ENCODE measurements at places on chromosomes 13 and 19.

DNA sequence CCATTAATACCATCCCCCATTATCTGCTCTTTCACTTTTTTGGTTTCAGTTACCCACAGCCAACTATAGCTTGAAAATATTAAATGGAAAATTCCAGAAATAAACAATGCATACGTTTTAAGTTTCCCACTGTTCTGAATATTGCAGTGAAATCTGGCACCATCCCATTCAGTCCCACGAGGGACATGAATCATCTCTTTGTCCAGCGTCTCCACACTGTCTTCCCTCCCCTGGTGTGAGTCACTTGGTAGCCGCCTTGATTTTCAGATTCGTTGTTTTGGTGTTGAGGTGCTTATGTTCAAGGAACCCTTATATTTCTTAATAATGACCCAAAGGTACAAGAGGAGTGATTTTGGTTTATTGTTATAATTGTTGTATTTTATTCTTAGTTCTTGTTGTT is 246.1 kb downstream of the DCT start:
- DNase-seq, result no peak

DNA sequence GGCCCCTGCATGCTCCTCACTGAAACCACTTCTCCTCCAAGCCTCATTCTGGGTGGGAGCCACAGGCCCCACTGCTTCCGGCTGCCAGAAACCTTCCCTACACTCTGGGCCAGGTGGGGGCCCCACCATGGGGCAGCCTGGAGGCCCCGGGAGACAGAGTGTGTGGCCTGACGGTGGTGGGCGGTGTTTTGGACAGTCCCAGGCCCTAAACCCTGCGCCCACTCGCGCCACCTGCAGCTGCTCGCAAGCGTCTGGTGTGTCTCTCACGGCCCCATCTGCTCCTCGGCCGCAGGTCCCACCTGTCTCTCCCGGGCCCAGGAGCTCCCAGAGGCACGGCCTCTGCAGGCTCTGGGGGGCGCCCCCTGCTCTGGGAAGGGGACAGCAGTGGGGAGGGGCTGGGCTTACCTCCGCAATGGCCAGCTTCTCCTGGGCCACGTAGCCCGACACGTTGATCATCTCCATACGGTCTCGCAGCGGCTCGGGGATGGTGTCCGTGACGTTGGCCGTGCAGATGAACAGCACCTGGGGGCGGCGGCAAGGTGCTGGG is 5.6 kb downstream of the RPL36 start:
- no peak for DNase-seq

GRCh38 chr13:76790526-76790925 is 95.7 kb downstream of the KCTD12 start:
- DNase-seq, result no peak

- DNase-seq, result no peak
Measured at GRCh38 chr19:44455100-44455499, 6.8 kb upstream of the ZNF229 start.
